ENCODE measurements at places on chromosomes 4 and X.

DNA sequence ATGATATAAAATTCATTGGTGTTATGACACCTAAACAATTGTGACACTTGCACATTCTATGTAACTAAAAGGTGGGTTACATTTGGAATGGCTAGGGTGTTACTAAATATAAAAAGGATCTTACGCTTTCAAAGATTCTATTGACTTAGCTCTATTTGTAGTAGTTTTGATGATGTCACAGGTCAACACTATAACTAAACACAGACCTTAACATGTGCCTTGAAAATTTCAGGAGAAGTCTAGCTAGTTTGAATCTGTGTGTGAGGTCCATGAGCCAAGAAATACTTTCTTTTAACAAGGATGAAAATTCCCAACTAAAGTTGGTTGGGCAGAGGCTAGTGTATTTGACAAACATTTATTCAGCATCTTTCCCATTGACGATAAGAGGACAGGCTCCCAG is 298.0 kb downstream of the GPAT3 start:
- no peak for DNase-seq

GRCh38 chr4:116539744-116540143 is 545.6 kb downstream of the TRAM1L1 start:
- no peak for DNase-seq

- no peak for DNase-seq
Observed at GRCh38 chr4:22932326-22932725, 239.6 kb downstream of the GBA3 start.

DNA sequence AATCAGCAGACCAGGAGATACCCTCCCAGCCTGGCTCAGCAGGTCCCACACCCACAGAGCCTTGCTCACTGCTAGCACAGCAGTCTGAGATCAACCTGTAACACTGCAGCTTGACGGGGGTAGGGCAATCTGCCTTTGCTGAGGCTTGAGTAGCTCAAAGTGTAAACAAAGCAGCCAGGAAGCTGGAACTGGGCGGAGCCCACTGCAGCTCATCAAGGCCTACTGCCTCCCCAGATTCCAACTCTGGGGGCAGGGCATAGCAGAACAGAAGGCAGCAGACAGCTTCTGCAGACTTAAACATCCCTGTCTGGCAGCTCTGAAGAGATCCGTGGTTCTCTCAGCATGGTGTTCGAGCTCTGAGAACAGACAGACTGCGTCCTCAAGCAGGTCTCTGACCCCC is 15.1 kb upstream of the GABRA2 start:
- no peak for DNase-seq

- no peak for DNase-seq
Observed at GRCh38 chr4:149344436-149344835, 471.2 kb downstream of the IQCM start.

- DNase-seq = no peak
Observed at GRCh38 chrX:45422216-45422925, 221.7 kb upstream of the DIPK2B start.

DNA sequence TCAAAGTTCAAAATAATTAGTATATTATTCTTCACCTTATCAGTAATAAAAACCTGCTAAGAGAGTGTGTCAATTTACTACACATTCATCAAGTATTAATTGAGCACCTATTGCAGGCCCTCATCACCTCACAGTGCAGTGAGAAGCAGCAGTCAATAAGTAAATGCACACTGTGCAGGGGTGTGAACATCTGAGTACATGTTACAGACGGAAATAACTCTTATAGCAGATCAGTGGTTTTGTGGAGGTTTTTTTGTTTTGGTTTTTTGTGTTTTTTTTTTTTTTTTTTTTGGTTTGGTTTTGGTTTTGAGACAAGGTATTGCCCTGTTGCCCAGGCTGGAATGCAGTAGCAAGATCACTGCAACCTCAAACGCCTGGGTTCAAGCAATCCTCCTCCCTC is 20.3 kb downstream of the KLF3 start:
- DNase-seq = no peak

- no peak for DNase-seq
Observed at GRCh38 chr4:1003271-1004070, 8.0 kb upstream of the FGFRL1 start.

DNA sequence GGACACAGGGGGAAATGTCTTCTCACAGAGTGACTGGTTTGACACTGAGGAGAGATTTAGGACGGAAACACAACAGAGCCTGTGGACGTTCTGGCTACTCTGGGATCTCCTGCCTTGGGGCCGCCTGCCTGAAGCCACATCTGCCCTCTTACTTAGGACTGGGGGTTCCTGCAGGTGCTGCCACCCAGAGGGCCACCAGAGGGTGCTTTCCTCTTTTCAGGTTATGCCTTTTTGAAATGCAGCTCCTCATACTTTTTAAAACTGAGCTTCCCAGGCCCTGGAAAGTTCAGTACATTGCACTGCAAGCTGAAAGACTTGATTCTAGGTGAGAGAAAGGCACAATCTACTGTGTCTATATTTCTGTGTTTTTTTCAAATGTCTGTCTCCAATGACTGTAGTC is 92.2 kb upstream of the PGRMC2 start:
- no peak for DNase-seq

GRCh38 chrX:154376774-154377173 is 2.3 kb upstream of the EMD start:
- DNase-seq = no peak

DNA sequence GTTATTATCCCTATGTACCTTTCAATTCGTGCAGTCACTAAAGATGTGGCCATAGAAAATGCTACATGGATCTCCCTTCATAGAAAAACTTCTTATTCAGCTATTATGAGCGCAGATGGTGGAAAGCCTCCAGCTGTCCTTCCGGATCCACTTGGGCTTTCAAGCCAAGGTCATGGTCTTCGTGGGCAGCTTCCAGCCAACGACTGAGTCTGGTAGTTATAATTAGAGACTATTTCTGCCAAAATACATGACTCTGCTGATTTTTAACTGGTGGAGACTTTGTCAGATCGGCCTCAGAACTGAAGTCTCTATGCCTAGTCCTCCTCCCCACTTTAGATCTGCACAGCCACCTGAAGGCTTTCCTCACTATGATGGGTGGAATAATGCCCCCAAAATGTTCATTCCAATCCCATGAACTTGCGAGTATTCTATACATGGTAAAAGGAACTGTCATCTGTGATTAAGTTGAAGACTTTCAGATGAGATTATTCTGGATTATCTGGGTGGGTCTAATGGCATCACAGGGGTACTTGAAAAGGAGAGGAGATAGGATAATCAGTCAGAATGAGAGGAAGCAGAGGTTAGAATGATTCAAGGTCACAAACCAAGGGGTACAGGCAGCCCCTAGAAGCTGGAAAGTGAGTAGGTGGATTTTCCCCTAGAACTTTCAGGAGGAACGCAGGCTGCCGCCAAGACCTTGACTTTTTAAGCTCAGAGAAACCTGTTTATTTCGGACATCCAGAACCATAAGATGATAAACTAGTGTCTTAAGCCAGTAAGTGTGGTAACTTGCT is 171.1 kb upstream of the CXCL13 start:
- DNase-seq = no peak

Data from activated naive CD4-positive, alpha-beta T cell treated with anti-CD3 and anti-CD28 coated beads, Interleukin-2, amount 50 U/mL, for 72 hours (primary cell).